ENCODE measurements at places on chromosomes 13 and 19. TPM values are rescaled to one million over a fixed set of nuclear protein-coding genes. Genes with fewer than 3 reads are reported as not detected.

DCLK1 gene
- 47.1 TPM for total RNA-seq

- H3K36me3 ChIP-seq: no peaks in the 10 kb centered on the region
- DNase-seq: no peak
- H3K27ac ChIP-seq: no peak overlapping the region
- no peaks in the 10 kb centered on the region for H3K4me1 ChIP-seq
- no peak overlapping the region for H3K4me3 ChIP-seq
These were observed 19.5 kb downstream of the CFAP97D2 start for GRCh38 chr13:114198556-114198955.

- H3K4me3 ChIP-seq: peak within 1 kb of the TSS; percentile 97
- H3K36me3 ChIP-seq: peaks cover 13% of the 10 kb centered on the region
- DNase-seq: peak; percentile 96
- H3K4me1 ChIP-seq: peaks cover 34% of the 10 kb centered on the region
These were observed at the start of gene SNRPA for GRCh38 chr19:40750874-40751537. TSS of gene SNRPA (plus strand) at chr19:40751203. CDS start at chr19:40751409, 206 bp downstream.

COX7A1 gene
- not detected for total RNA-seq

- no peaks in the 10 kb centered on the region for H3K27me3 ChIP-seq
- H3K36me3 ChIP-seq: peaks cover 33% of the 10 kb centered on the region
- peaks cover 13% of the 10 kb centered on the region for H3K4me1 ChIP-seq
- H3K4me3 ChIP-seq: no peak overlapping the region
These were observed 128.9 kb downstream of the RGCC start for GRCh38 chr13:41586216-41586615.

ATP1A3 gene
- 5.6 TPM for total RNA-seq

SUPT5H gene
- 142 TPM for total RNA-seq

All from type B pancreatic cell (in vitro differentiated cells).